Stomach (tissue), 19 donors: ENCODE measurements at places on chromosomes 1 and 21.

DNA sequence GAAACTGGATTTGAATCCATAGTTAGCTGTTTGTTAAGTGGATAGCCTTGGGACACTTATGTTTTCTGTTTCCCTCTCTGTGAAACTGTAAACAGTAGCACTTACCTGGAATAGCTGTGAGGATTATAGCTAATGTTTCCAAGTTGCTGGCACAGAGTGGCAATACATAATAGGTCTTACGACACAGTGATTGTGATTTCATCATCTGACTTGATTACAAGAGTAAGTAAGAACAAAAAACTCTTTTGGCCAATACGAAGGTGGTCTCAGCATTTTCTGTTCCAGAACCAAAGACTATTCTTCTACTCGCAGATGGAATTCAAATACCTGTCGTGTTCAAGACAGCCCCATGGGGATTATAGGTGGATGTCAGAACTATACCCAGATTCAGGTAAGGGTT lies 2.1 kb downstream of the C8B start:
- H3K4me3 ChIP-seq, result no peak overlapping the region
- H3K36me3 ChIP-seq, result no peaks in the 10 kb centered on the region
- H3K27ac ChIP-seq, result no peak overlapping the region
- no peaks in the 10 kb centered on the region for H3K27me3 ChIP-seq
- peaks cover 7% of the 10 kb centered on the region for H3K4me1 ChIP-seq
- DNase-seq, result no peak

DNA sequence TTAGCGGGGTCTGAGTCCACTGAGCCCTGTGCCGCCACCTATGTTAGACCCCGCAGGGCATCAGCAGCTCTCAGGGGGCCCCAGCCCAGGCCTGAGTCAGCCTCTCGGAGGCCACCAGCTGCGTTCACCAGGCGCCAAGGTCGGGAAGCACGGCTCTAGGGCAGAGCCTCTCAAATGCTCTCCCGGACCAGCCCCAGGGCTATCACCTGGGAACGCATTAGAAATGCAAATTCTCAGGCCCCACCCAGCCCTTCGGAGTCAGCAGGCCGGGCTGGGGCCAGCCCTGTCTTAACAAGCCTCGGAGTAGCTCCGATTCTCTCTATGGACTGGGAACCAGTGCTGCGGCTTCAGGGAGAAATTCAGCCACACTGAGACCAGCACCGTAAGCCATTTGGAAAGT lies 37.2 kb upstream of the TSPEAR start:
- H3K4me1 ChIP-seq, result no peaks in the 10 kb centered on the region
- DNase-seq, result no peak
- H3K4me3 ChIP-seq, result no peak overlapping the region
- H3K27me3 ChIP-seq, result no peaks in the 10 kb centered on the region
- H3K27ac ChIP-seq, result no peak overlapping the region

DNA sequence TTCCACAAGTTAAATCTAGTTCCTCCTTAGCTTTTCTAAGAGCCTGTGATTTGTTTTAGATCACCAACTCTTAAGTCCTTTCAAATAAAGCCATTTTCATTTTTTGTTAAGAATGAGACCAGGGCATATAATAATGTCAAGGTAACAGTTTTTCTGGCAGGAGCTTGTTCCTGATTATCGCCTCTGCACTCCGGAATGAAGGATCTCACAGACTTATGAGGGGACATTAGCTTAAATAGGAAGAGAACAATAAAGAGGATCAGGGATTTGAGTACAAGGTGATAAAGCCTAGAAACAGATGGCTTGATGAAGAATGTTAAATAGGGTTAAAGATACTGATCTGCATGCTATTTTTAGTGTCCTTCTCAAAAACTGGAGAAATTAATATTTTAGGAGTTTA lies 13.6 kb upstream of the OTUD7B start:
- H3K27me3 ChIP-seq, result no peaks in the 10 kb centered on the region
- H3K4me1 ChIP-seq, result peaks cover 25% of the 10 kb centered on the region
- H3K4me3 ChIP-seq, result no peak overlapping the region
- no peak overlapping the region for H3K27ac ChIP-seq

GRCh38 chr1:227378871-227379554 lies 60.7 kb upstream of the CDC42BPA start:
- H3K36me3 ChIP-seq, result no peaks in the 10 kb centered on the region
- no peak for DNase-seq
- no peak overlapping the region for H3K4me3 ChIP-seq
- H3K27ac ChIP-seq, result no peak overlapping the region
- H3K27me3 ChIP-seq, result no peaks in the 10 kb centered on the region

DNA sequence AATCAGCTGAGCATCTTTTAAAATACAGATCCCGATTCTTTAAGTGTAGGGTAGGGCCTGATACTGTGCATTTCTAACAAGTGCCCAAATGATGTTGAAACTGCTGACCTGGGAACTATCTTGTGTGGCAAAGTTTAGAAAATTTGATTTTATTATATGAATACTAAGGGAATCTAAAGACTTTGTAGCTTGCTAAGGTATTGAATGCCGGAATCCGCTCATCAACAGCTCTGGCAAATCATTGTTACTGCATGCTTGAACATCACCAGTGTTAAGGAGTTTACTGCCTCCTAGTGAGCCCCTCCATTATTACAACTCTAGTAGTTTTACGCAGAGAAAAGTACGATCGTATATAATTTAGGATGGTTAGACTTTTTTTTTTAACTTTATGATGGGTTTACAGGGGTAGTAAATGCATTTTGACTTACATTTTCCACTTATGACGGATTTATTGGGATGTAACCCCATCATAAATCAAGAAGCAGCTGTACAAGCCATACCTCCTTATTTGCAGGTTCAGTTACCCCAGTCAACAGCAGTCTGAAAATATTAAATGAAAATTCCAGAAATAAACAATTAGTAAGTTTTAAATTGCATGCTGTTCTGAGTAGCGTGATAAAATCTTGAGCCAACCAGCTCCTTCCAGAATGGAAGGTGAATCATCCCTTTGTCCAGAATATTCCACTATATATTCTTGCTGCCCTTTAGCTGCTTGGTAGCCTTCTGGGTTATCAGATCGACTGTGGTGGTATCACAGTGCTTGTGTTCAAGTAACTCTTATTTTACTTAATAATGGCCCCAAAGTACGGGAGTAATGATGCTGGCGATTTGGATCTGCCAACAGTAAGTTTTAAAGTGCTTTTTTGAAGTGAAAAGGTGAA lies 892 bp downstream of the TYW3 start:
- H3K4me1 ChIP-seq, result peaks cover 43% of the 10 kb centered on the region
- H3K27ac ChIP-seq, result peak overlapping the region; percentile 84
- DNase-seq, result peak; percentile 90
- no peaks in the 10 kb centered on the region for H3K27me3 ChIP-seq
- H3K36me3 ChIP-seq, result peaks cover 23% of the 10 kb centered on the region
- peak overlapping the region; percentile 69 for H3K4me3 ChIP-seq

- peaks cover 45% of the 10 kb centered on the region for H3K4me1 ChIP-seq
- H3K27ac ChIP-seq, result no peak overlapping the region
- H3K27me3 ChIP-seq, result no peaks in the 10 kb centered on the region
- no peak overlapping the region for H3K4me3 ChIP-seq
Observed at GRCh38 chr1:206725109-206725963, 40.6 kb downstream of the MAPKAPK2 start.

DNA sequence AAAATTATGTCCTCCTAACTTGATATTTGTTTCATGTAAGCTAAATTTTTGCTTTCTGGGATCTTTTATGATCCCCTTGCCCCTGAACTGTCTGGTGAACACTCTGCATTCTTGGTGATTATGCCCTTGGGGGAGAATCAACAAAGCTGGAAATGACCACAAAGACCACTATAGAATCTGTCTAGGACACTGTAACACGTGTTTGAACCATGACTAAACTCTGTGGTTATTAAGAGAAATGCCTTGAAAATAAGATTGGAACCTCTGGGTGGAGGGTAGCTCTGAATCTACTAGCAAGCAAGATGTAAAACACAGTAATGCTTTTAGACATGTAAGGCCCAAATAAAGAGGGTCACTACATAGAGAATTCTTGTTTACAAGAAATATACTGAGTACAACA lies 237.5 kb downstream of the HMCN1 start:
- no peak overlapping the region for H3K4me3 ChIP-seq
- DNase-seq, result no peak
- H3K27me3 ChIP-seq, result no peaks in the 10 kb centered on the region
- H3K27ac ChIP-seq, result no peak overlapping the region

GRCh38 chr1:31799196-31799894 lies 16.5 kb downstream of the SPOCD1 start:
- no peaks in the 10 kb centered on the region for H3K36me3 ChIP-seq
- peaks cover 15% of the 10 kb centered on the region for H3K27me3 ChIP-seq
- no peaks in the 10 kb centered on the region for H3K4me1 ChIP-seq
- H3K27ac ChIP-seq, result no peak overlapping the region
- H3K4me3 ChIP-seq, result no peak overlapping the region

DNA sequence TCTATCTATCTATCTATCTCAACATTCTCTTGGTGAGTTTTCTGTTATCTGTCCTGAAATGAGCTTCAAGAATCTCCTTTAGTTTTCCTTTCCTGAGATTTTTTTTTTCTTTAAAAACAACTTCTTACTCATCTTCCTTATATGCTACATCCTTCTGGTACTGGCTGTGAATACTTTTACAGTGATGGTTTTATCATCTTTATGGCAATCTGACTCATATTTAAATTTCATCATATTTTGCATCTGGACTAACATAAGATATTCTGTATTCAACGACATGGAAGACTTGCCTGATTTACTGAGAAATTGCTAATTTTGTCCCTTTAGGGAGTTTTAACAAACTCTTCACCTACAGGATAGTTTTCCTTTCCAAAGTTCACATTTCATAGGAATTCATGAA lies 33.0 kb downstream of the PDE4B start:
- H3K27me3 ChIP-seq, result no peaks in the 10 kb centered on the region
- H3K27ac ChIP-seq, result no peak overlapping the region
- no peaks in the 10 kb centered on the region for H3K4me1 ChIP-seq
- no peaks in the 10 kb centered on the region for H3K36me3 ChIP-seq

DNA sequence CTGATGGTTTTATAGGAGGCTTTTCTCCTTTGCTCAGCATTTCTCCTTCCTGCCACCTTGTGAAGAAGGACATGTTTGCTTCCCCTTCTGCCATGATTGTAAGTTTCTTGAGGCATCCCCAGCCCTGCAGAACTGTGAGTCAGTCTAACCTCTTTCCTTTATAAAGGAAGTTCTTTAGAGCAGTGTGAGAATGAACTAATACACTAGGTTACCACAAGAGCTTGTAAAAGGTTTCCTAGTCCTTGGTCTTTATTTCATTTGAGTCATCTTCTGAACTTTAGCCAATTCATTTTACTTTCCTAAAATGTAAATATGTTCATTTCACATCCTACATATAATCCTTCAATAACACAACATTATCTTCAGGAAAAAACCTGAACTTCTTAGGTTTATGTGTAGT lies 365.3 kb downstream of the HHIPL2 start:
- DNase-seq, result no peak
- H3K27me3 ChIP-seq, result no peaks in the 10 kb centered on the region
- no peaks in the 10 kb centered on the region for H3K4me1 ChIP-seq
- H3K27ac ChIP-seq, result no peak overlapping the region

DNA sequence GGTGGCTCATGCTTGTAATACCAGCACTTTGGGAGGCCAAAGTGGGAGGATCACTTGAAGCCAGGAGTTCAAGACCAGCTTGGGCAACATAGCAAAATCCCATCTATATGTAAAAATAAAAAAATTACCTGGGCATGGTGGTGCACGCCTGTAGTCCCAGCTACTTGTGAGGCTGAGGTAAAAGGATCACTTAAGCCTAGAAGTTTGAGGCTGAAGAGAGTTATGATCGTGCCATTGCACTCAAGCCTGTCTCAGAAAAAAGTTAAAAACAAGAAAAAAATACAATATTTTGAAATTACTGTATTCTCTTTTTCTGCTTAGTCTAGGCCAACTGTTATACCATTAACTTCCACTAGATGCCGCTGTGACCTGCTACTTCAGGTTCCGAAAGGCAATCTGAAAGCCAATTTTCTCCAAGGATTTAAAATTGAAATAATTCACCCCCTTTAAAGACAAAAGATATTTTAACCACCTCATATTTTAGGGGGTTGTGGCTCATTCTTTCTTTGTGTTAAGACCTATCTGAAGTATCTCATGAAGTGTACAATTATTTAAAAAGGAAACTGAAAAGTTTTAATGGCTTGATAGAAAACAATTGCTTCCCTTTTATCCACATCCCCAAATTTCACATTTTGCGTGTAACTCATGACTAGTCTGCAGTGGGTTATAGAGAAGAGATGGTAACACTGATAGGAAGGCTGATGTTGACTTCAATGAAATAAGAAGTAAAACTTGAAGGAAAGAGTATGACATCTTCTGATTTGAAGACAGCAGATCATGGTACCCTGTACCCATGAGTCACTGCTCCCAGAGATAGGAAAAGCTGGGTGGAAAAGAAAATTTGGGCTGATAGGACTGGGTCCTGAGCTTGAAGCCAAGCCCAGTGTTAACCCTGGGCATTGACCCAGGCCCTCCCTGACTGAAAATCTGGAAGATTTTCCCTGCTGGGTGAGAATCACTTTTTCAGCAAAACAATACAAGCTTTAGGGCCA lies 24.4 kb upstream of the CLDN14 start:
- no peaks in the 10 kb centered on the region for H3K36me3 ChIP-seq
- DNase-seq, result peak; percentile 84
- H3K4me3 ChIP-seq, result no peak overlapping the region

DNA sequence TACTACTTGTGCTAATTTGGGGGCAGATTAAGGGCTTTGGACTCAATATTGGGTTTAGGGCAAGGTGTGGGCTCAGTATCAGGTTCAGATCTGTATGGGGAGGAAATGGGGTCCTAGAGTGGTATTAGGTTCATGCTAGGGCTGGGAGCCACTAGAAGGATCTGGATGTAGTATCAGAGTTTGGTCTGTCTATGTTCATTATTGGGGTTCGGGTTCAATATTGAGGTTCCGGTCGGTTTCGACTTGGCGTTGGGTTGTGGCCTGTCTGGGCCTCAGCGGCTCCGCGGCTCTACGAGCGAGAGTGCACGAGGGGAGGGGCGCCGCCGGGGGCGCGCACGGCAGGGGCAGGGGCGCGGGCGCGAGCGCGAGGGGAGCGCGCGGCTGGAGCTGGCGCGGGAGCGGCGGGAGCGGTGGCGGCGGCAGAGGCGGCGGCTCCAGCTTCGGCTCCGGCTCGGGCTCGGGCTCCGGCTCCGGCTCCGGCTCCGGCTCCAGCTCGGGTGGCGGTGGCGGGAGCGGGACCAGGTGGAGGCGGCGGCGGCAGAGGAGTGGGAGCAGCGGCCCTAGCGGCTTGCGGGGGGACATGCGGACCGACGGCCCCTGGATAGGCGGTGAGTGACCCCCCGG lies at the start of gene PTPRF:
Gene PTPRF (plus strand): TSS at position 401 of the 624 bp plus-strand sequence. CDS start 14,193 bp downstream, outside the sequence.
- H3K36me3 ChIP-seq, result no peaks in the 10 kb centered on the region
- peaks cover 19% of the 10 kb centered on the region for H3K27me3 ChIP-seq
- H3K4me1 ChIP-seq, result peaks cover 23% of the 10 kb centered on the region
- H3K27ac ChIP-seq, result peak within 1 kb of the TSS; percentile 94
- DNase-seq, result peak; percentile 89
- peak within 1 kb of the TSS; percentile 73 for H3K4me3 ChIP-seq

- no peak overlapping the region for H3K27ac ChIP-seq
- no peak for DNase-seq
Observed at GRCh38 chr1:214993419-214993818, 89.1 kb upstream of the KCNK2 start.

- peaks cover 18% of the 10 kb centered on the region for H3K4me1 ChIP-seq
- no peaks in the 10 kb centered on the region for H3K36me3 ChIP-seq
- no peaks in the 10 kb centered on the region for H3K27me3 ChIP-seq
- H3K27ac ChIP-seq, result peak overlapping the region; percentile 74
- no peak overlapping the region for H3K4me3 ChIP-seq
Observed at GRCh38 chr1:201902198-201902597, 13.5 kb downstream of the SHISA4 start.
